IMR-90 (cell line): ENCODE measurements at places on chromosomes 12 and 14. TPM values are rescaled to one million over a fixed set of nuclear protein-coding genes. Genes with fewer than 3 reads are reported as not detected.
A peak's percentile ranks its signal among the peaks of the same experiment; 100 is the strongest.

- peaks cover 18% of the 10 kb centered on the region for H3K4me1 ChIP-seq
- H3K4me3 ChIP-seq, result no peak overlapping the region
- peaks cover 30% of the 10 kb centered on the region; the same call in 1 of the 2 replicates for H3K36me3 ChIP-seq
- peak overlapping the region; percentile 77 for H3K27ac ChIP-seq
These were observed 3.4 kb downstream of the TAMALIN start for GRCh38 chr12:52010152-52010622.

DNA sequence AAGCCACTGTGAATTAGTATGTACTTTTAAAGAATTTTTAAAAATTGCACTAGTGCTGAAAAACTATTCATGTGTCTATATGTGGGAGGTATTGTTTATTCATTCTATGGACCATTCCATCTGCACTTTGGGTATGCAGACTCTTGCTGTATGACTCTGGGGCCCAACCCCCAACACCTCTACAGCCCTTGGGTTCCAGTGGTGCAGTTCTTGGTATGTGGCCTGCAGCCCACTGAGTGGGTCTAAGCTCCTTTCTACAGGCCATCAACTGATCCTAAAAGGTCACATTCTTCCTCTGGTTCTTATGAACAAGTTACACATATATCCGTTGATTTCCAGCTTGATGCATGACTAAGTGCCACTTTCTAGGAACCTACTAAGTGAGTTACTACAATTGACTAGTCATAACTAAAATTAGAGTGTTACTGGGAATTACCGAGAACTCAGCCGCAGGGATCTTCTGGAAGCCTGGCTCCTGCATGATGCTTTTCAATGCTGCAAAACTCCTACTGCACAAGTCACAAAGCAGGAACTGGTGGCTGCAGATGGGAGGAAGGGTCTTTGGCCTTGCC lies 62.4 kb upstream of the MED13L start:
- no peaks in the 10 kb centered on the region for H3K27me3 ChIP-seq
- DNase-seq, result peak; percentile 56
- H3K4me1 ChIP-seq, result peaks cover 8% of the 10 kb centered on the region
- H3K36me3 ChIP-seq, result no peaks in the 10 kb centered on the region

- no peaks in the 10 kb centered on the region for H3K36me3 ChIP-seq
- no peak overlapping the region for H3K27ac ChIP-seq
- peak; percentile 61 for DNase-seq
- H3K4me3 ChIP-seq, result no peak overlapping the region
- no peaks in the 10 kb centered on the region for H3K4me1 ChIP-seq
- no peaks in the 10 kb centered on the region for H3K27me3 ChIP-seq
These were observed 14.0 kb downstream of the CRY1 start for GRCh38 chr12:107079172-107080011.

GRCh38 chr12:29012673-29013072 lies 136.4 kb upstream of the FAR2 start:
- H3K27me3 ChIP-seq, result no peaks in the 10 kb centered on the region
- no peak overlapping the region for H3K27ac ChIP-seq
- no peaks in the 10 kb centered on the region for H3K36me3 ChIP-seq

DNA sequence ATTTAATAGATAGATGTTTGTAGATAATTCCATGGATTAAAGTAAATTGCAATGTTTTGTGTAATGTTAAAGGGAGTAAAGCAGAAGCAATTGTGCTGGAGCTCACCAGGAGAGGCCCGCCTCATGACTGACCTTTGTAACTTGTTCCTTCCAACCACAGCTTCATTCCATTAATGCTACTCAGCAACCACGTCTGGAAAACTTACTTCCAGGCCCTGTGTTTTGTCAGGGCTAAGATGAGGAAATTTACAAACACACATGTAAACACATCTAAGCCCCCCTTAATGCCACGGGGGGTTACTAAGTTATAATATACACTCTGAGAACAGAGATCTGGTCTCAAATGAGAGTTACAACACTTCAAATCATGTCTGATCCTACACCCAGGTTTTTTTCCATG lies 12.4 kb downstream of the LUM start:
- H3K27ac ChIP-seq, result no peak overlapping the region
- DNase-seq, result peak; percentile 93
- no peaks in the 10 kb centered on the region for H3K27me3 ChIP-seq
- no peak overlapping the region for H3K4me3 ChIP-seq
- peaks cover 2% of the 10 kb centered on the region; the same call in 1 of the 2 replicates for H3K36me3 ChIP-seq

FZD10 gene
- total RNA-seq, result not detected in 2 replicates

RAB15 gene
- total RNA-seq, result 3.3 and 3.4 TPM in 2 replicates

NID2 gene
- total RNA-seq, result 101 and 102 TPM in 2 replicates

BDKRB2 gene
- total RNA-seq, result 60.5 and 73.1 TPM in 2 replicates

CRACR2A gene
- 0.54 and 0.83 TPM in 2 replicates for total RNA-seq

RNASE12 gene
- not detected in 2 replicates for total RNA-seq

C12orf50 gene
- not detected in 2 replicates for total RNA-seq
